Fibroblast of skin of left quadriceps (primary cell): ENCODE measurements at places on chromosomes 7 and 10.

DNA sequence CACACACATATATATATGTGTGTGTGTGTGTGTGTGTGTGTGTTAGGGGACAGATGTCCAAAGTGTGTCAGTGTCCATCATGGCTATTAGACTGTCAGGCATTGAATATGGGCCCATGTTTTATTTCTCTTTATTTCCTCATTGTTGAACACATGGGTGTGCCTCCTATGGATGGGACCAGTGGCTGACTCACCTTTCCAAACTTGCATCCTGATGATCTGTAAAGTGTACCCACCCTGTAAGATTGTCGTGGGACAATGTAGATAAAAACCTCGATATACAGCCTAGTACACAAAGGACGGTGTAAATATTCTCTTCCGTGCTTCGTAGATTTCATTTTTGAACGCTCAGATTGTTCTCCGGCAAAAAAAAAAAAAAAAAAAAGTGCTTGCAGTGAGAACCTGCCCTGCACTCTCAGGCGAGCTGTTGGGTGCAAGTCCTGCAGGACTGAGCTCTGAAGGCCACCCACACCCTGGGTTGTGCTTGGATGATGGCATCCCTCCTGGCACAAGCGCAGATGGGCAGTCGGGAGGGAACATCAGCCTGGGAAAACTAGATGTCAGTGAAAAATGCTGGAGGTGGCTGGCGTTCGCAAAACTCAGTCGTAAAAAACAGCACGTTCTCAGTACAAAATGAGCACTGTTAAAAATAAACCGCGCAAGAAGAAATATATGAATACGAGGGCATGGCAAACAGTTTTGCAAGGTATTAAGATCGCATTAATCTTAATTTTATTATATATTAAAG, 166.9 kb downstream of the CUX1 start:
- DNase-seq = no peak

DNA sequence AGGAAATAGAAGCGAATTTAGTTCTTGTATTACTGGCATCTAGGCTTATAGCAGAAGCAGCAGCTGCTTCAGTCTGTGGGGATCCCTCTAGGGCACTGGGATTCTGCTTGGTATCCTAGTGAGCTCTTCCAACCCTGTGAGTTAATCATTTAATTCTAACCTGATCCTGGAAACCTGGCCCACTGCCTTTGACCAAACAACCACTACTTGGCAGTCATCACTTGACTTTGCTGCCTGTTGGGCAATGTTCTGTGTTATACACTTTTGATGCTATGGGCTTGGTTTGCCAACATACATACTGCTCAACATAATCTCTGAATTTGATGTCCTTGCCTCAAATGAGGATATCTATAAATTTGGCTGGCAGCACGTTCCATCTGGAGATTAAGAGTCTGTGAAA, 813.4 kb downstream of the ANKRD7 start:
- no peak for DNase-seq

GRCh38 chr7:153433223-153433622, 619.0 kb upstream of the DPP6 start:
- no peak for DNase-seq

DNA sequence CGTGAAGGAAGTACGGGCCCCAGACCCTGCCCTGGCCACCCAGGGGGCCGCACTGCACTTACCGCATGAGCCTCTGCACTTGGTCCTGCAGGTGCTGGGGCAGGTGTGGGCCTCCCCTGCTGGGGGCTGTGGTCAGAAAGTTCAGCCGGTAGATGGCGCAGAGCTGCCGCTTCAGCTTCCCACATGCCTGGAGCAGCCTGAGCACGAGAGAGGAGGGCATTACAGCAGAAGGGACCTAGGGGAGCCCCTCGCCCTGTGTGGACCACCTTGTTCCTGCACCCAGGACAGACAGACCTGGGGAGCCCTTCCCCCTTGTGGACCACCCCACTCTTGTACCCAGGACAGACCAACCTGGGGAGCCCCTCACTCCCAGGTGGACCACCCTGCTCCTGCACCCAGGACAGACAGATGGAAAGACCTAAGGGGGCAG, 8.7 kb upstream of the PYROXD2 start:
- DNase-seq = no peak

- DNase-seq = peak; percentile 74
These were observed 155.5 kb downstream of the RNF216 start for GRCh38 chr7:5625938-5626337.

DNA sequence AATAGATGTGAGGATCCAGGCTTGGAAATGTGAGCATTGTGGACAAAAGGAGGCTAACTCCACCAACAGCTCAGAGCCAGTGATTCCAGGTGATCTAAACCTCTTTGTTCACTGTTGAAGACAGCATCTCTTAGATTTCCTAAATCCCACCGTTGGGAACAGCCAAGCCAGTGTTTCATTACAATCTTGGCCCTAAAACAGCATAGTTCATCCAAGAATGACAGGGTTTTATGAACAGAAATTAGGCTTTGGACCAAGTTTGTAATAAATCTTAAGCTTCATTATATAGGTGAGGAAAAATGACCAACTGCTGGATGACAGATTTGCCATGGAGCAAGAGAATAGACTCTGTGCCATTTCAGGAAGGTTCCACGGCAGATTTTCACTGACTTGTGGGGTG, 65.8 kb downstream of the MTURN start:
- no peak for DNase-seq

GRCh38 chr7:21059069-21059468, 272.4 kb upstream of the SP8 start:
- DNase-seq = no peak

GRCh38 chr7:98930921-98931320, 52.6 kb downstream of the TRRAP start:
- no peak for DNase-seq

GRCh38 chr10:48604991-48605508, at the start of gene ARHGAP22:
ARHGAP22 (minus strand) TSS chr10:48605073; CDS start chr10:48604796, 277 bp downstream.
- no peak for DNase-seq

DNA sequence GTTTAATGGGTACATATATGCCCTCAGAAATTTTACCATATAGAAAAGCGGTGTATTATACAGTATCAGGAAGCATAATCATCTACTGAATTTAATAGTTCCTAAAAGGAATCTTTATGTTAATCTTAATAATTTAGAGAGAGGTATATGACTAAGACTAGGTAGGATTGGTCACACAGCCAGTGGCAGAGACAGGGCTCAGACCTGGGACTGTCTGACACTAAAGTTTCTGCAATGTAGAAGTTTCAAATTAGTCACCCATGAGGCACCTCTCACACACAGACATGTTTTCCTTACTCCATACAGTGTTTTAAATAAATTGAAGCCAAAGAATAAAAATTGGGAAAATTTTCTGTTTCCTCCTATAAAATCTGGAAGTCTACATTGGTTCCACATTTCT, 72.8 kb upstream of the ADRA2A start:
- DNase-seq = no peak
